ENCODE measurements at places on chromosomes 5 and 9. TPM values are rescaled to one million over a fixed set of nuclear protein-coding genes. Genes with fewer than 3 reads are reported as not detected.
A peak's percentile ranks its signal among the peaks of the same experiment; 100 is the strongest.

F12 gene
- total RNA-seq: 0.12 TPM

KIF4B gene
- total RNA-seq: not detected

TLE1 gene
- total RNA-seq: 20.1 TPM

OTP gene
- total RNA-seq: under 0.01 TPM

MSMP gene
- total RNA-seq: not detected

OSMR gene
- total RNA-seq: 21.2 TPM

CBY3 gene
- not detected for total RNA-seq

HNRNPK gene
- total RNA-seq: 646 TPM

DNM1 gene
- 17.4 TPM for total RNA-seq

DNA sequence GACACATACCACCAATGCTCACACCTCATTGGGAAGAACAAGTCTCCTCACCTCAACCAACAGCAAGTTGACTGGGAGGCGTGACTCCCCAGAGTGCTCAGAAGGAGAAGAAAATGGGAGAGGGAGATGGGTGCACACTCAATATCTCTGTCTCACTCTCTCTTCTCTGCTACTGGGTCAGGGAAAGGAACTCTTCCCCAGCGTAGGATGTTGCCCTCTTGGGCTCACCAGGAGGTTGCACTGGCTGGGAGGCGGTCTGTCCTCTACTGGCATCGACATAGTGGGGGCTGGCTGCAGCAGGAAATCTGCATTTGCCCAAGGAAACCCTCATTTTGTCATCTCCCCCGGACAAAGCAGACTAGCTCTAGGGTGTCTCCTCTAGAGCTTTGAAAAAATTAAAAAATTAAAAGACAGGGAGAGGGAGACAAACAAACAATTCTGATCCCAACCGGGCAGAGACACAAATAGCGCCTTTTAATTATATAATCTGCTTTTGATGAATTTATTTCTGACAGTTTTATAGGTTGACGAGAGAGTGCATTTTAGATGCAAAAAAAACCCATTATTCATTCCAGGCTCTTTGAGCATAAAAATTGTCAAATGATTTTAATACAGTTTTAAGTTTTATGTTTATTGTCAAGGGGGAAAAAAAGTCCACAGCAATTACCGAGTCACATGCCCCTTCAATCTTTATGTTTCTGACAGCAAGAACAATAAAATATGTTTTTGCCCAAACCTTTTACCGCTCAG, 179.3 kb upstream of the MVB12B start:
- no peak for DNase-seq

GRCh38 chr9:72945391-72945790, 7.5 kb downstream of the ALDH1A1 start:
- no peak for DNase-seq

DNA sequence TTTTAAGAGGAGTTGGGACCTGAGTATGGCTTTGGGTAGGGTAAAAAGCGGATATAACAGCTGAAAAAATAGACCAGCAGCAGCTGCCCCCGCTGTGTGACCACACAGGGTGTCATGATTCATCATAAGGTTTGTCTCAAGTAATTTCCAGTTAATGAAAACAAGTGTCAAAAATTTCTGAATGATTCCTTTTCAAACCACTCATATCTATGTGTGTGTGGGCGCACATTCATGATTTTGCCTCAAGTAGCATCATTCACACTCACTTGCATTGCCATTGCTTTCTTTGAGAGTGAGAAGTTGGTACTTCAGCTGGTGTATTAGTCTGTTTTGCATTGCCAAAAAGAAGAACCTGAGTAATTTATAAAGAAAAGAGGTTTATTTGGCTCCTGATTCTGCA, 12.1 kb upstream of the TNFAIP8 start:
- DNase-seq: peak; percentile 28

- DNase-seq: no peak
Observed at GRCh38 chr9:106655966-106656365, 207.0 kb upstream of the ZNF462 start.

GRCh38 chr9:35906923-35907699, 1.1 kb downstream of the HRCT1 start:
- peak; percentile 43 for DNase-seq

- peak; percentile 4 for DNase-seq
Observed at GRCh38 chr5:38921174-38921573, 75.4 kb downstream of the OSMR start.

DNA sequence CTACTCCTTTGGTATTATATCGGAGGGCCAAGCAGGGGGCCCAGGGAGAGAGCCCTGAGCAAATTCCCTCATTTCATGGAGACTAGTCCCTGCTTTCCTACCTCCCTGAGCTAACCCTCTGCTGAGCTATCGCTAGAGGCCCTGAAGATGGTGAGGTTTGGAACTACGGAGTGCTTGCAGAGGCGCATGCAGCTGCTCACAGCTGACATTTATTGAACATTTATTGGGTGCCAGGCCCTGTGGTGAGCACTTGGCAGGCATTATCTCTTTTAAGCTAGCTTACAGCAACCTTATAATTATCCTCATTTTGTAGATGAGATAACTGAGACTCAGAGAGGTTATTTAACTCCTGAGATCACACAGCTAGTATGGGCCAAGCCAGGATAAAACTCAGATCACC, 9.8 kb downstream of the FAT2 start:
- no peak for DNase-seq

GRCh38 chr9:83036043-83036442, 26.9 kb downstream of the RASEF start:
- no peak for DNase-seq
